AG09319 (cell line): ENCODE measurements at places on chromosomes 7 and 10.

GRCh38 chr10:6476989-6477388 lies 103.1 kb downstream of the PRKCQ start:
- no peak for DNase-seq

GRCh38 chr7:150735596-150736358 lies 1.4 kb upstream of the GIMAP5 start:
- DNase-seq, result no peak

DNA sequence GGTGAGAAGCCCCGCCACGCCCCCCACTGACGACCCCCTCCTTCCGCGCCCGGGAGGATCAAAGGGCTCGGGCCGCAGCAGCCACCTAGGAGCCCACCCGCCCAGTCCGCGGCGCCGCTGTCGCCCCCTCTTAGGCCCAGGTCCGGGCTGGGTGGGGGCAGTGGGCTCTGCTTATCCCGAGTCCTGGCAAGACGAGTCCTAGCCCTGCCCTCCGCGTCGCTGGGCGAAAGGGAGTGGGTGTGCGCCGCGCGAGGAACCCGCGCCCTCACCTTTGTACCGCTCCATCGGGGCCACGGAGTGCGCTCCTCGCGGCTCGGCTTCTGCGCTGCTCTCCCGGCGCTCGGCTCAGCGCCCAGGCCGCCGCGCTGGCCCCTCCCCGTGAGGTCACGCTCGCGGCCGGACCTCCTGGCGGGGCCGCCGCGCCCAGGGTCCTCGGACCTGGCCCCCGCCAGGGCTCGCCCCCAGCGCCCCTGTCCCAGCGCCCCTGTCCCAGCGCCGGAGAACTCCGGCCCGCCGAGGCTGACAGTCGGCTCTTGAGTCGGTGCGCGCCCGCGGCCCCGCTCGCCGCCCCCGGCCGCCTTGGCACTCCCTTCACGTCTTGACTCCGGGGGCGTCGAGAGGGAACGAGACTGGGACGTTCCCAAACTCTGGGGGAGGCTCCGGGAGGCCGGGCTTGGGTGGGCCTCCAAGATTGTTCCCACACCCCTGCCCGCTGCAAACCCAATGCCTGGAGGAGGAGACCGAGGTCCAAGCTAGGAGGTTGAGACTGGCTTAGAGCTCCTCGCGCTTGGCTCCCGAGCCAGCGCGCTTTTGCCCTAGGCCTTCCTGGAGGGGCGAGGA lies at the start of gene AFAP1L2:
TSS of gene AFAP1L2 (minus strand) at position 332 of the 840 bp plus-strand sequence. CDS start at position 285, 47 bp downstream.
- DNase-seq, result no peak

DNA sequence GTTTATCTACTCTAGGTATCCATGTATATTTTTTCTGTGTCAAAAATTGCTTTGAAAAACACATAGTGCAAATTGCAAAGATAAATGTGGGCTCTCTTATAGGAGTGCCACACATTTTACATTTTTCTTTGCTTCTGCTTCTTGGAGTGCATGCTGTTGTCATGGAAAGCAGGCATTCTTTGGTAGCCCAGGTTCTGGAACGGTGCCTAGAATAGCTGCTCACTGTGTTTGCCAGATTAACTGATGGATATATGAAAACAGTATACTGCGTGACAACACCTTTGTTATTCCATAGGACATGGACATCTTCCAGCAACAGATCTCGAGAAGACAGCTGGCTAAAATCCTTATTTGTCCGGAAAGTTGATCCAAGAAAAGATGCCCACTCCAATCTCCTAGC lies 13.4 kb downstream of the NIPSNAP2 start:
- no peak for DNase-seq

DNA sequence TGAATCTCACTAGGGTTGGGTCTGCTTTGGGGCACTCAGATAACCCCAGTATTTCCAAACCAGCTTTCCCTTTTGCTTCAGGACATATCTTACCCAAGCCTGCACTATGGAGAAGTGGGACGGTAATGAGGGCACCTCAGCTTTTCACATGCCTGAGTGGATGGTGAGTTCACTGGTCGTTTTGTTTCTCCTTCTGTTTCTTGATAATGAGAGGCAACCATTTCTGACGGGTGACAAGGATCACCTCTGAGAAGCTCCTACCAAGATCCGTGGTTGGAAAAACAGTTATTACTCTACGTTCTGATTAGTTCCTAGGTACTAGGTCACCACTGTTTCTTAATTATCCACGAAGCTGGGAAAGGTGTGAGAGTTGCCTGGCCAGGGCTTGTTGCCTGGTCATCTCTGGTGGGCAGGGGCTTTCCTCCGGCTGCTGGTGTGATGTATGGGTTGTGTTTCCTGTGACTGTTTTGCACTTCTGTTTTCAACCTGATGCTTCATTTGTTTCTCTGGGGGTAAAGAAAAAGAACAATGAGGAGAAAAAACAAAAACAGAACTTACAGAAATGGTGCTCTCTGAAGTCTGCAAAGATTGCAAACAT lies 65.7 kb upstream of the STRIP2 start:
- no peak for DNase-seq

DNA sequence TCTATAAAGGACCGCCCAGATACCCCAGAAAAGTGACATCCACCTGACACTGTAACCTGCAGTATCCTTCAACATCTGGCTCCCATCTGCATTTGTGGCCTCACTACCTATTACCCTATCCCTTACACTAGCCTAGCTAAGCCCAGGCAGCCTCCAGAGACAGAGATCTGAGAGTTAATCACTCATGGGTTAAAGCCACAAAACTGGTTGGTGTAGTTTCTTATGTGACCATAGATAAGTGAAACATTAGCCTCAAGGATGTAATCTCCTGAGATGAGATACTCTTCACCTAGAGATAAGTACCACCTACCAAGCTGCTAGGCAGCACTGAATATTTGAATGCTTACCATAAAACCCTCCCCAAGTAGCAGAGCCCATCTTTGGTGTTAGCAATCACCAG lies 35.4 kb downstream of the CTTNBP2 start:
- no peak for DNase-seq

DNA sequence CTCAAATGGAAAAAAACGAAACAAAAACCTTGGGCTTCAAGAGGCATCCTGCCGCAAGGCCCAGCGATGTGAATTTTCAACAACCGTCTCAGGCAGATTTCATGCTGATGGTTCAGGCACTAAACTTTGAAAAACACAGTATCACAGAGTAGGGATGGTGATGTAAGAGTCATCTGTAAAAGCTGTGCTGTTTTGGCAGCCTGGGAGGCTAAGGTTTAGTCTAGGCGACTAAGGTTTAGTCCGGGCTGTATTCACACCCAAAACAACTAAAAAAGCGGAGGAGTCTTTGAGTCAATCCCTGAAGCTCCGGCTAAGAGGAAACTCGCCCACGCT lies 420 bp upstream of the MINPP1 start:
- no peak for DNase-seq

DNA sequence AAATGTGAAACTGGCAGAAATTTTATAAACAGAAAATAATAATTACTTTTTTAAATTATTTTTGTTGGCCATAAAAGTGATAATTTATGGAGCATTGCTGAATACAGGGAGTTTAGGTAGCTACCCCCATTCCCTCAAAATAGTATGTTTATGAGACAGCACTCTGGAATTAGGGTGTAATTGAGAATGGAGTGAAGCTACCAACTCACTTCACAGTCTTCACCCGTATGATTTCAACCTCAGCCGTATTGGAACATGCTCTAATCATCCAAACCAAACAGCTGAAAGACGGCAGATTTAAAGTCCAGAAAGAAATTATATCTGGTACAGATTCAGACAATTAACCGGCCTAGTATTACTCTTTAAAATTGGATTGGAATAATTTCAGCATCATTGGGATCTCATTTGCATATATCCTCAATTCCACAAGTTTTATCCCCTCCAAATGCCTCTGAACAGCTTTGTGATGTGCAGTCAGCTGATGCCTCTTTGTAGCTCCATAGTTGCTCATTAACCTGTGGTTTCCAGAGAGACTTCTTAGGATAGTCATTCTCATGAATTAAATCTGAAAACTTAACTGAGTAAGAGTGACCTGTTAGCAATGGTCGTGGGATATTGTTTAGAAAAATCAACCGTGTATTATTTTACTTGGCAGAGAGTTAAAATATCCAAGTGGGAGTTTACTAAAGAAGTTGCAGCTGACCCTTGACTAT lies 59.1 kb upstream of the GJD4 start:
- peak; percentile 1 for DNase-seq

- no peak for DNase-seq
Measured at GRCh38 chr10:86169506-86170254, 196.9 kb downstream of the GRID1 start.

DNA sequence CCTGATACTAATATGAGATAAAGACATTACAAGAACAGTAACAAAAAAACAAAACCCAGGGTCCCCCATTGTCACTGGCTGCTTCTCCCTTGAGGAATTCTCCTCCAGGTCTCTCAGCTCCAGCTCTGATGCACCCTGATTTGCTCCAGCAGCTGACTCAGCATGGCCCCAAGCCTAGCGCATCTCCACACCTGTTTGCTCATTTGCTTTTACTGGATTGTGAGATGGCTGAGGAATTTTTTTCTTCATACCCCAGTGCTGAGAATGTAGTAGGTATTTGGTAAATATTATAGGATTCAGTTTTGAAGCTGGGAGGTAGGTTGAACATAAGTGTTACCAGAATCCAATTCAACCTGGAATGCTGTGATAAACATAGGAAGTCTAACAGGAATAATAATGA lies 171.9 kb downstream of the PKD1L1 start:
- DNase-seq, result no peak

DNA sequence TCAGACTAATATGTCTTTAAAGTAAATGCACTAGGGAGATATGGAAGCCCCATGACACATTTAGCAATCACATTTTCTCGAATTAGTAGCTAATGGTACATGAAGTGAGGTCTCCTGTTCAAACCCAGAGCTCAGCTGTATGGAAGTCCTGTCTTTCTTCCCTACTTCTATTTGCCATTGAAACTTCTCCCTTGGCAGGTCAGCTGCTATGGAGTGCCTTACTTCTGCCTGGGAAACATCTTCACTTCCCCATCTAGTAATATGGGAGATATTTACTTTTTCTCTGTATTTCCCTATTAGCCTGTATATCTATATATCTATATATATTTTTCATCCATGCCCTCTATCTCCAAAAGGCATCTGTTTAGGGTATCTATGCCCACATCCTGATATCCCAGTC lies 225.3 kb upstream of the INHBA start:
- DNase-seq, result no peak

DNA sequence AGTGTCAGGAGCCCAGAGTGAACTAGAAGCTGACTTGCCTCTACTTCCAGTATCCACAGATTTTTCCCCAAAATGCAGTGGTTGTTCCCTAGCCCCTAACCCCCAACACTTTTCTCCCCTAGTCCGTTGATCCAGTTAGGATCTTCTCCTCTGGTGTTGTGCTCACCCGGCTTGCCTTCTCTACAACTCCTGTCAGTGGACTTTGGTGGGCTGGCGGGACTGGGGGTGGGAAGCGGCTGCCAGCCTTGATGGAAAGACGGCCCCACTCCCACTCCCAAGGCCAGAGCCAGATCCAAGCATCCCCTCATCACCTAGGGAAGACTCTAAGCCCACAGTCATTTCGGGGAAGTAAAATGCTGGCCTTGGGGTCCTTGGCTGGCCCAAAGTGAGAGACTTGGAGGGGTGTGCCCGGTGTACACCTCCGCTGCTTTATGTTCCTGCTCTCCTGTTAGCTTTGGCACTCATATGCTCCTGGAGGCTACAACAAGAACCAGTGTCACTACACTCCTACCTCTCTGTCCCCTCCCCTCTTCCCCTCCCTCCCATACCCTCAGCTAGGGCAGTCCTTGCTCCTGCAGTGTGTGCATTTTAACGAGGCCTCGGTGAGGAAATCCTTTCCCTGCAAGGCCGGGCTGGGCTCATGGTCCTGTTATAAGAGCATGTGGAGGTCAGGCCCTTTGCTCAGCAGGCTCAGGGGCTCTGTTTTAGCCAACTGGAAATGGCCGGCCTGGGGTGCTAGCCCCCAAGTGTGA lies 930 bp upstream of the HOXA10 start:
- no peak for DNase-seq

DNA sequence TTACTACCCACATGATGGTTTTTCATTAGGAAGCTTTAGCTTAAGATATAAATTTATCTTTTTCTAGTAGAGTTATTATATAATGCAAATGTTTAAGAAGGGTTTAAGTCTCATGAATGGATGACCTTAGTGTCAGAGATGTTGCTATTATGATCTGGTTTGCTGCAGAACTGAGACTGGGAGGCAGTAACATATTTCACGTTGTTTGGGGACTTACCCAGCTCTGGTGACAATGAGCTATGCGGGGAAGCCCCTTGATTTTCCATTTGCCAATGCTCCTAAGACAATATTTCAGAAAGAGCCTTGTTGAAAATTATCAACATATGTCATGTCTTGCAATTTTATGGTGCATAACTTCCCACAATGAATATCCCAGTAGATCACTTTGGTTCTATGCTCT lies 754.6 kb downstream of the REEP3 start:
- no peak for DNase-seq

DNA sequence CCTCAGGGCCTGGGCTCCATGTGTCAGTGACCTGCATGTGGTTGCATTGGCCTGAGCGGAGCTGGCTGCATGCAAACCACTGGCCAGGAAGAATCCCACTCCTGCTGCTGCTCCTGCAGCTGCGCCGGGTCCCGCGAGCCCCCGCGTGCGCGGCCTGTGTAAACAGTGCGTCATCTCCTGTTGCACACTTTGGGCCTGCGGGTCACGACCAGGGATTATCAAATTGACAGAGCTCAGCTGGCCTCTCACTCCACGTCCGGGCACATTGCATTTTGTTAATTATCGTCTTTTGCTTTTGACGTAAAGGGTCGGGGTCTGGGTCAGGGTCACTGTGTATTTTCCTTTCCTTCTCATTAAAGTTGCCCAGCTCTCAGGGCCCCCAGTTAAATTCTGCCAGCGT lies 132.6 kb downstream of the RGS10 start:
- DNase-seq, result no peak

- DNase-seq, result no peak
Measured at GRCh38 chr7:156051884-156052283, 239.6 kb upstream of the SHH start.

DNA sequence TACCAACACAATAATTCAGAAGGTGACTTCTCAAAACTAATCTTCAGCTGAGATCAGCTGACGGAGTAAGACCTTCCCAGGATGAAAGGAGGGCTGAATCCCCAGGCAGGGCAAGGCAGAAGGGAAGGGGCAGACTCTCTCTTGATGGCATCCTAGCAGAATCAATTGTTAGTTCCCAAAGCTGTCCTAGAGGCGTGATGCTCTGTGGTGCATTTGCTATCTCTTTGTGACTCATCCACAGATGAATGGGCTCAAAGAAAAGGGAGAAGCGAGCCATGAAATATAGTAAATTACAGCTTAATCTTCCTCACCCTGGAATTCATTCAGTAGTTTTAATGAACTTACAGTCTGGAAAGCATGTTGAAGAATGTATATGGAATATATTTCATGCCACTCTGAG lies 37.2 kb downstream of the PDE1C start:
- DNase-seq, result no peak

- no peak for DNase-seq
Measured at GRCh38 chr7:151046603-151047573, 1.4 kb upstream of the ASIC3 start.

- no peak for DNase-seq
Measured at GRCh38 chr10:20776384-20777118, 120.6 kb downstream of the NEBL start.

GRCh38 chr10:130934293-130935127 lies 377.0 kb downstream of the TCERG1L start:
- DNase-seq, result no peak

GRCh38 chr10:62284221-62284620 lies 15.6 kb upstream of the RTKN2 start:
- no peak for DNase-seq
